ENCODE measurements at places on chromosomes 12 and 14.

DNA sequence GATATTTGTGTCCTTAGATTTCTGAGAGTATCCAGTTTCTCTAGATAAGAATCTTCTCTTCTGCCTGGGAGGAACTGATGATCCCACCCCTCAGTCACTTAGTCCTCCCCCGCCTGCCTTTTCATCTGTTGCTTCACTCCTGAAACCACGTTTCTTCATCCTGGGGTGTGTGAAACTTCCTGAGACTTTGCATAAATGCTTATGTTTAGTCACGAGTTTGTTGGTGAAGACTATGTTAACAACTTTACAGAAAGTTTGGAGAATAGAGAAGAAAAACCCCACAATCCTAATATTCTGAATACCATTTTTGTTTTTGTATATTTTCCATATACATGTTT, 33.2 kb downstream of the MARK3 start:
- DNase-seq = no peak

DNA sequence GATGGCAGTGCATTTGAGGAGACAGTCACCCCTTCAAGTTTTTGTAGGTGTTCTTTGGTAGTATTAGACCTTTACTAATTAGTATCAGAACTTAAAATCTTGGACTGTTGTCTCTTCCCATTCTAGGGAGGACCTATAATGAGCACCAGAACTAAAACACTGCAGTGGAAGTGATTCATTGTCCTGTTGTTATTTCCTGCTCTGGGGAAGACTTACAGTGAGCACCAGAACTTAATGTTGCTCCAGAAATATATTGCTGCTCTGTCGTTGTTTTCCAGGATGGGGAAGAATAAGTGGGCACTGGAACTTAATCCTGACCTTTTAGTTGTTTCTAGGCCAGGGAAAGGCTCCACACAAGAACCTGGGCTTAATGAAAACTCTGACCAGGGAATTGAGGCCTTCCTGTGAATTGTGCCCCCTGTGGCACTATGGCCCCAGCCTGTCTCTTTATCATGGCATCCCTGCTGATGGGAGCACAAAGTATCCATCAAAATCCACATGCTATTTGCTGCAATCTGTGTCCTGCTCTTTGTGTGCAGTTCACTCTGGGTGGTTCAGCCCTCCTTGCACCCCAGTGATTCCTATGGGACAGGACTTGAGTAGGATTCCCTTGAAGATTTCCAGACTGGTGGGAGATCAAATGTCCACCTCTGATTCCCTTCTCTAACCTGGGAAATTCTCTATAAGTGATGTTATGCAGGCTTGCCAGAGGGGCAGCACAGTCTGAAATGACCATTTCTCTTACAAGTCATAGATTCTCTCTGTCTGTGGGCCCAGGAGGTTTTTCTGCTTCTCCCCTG, 175.8 kb downstream of the PAWR start:
- DNase-seq = no peak

DNA sequence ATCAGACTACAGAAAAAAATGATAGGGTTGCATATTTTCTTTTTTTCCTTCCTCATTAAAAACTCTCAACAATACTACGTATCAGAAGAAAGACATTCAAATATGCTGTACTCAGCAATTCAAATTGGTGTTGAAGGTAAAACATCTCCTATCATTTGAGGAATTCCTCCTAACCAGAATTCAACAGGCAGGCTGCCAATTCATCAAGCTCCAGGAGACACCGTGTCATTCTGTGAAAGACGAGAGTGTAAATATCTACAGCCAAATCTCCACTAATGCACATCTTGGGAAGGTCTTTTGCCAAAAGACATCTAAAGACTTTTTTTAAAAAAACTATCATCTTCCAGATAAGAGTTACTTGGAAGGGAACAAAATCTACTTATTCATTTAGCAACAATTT, 26.6 kb downstream of the NT5DC3 start:
- no peak for DNase-seq

DNA sequence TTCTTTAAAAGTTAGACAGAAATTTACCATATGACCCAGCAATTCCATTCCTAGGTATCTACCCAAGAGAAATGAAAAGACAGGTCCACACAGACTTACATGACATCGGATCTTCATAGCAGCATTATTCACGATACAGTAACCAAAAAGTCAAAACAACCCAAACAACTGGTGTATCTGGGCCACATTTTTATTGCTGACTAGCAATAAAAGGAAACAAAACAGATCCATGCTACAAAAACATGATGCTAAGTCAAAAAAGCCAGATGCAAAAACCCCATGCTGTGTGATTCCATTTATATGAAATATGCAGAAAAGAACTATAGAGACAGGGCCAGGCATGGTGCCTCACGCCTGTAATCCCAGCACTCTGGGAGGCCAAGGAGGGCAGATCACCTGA, 12.9 kb downstream of the TMEM120B start:
- no peak for DNase-seq

GRCh38 chr14:90788031-90788430, 28.2 kb downstream of the TTC7B start:
- no peak for DNase-seq

- DNase-seq = no peak
Observed at GRCh38 chr14:66081594-66082376, 404.4 kb upstream of the CCDC196 start.

DNA sequence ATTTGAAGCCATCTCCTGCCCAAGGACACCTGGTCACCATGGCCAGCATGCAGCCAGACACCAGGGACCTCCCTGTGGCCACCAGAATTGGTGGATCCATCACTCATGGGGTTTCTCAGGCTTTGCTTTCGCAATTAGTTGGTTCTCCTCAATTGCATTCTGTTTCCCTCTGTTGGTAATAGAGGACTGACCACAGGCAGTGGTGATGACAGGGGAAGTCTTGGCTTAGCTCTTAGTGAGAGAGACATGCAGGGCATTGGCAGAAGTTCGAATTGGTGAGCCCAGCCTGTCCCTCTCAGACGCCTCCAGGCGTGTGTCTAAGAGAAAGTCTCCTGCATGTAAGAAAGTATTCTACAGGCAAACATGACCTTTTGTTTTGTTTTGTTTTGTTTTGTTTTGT, 21.3 kb downstream of the HCAR2 start:
- no peak for DNase-seq

- no peak for DNase-seq
Observed at GRCh38 chr12:117143008-117143532, 43.9 kb upstream of the TESC start.

GRCh38 chr14:80491131-80491530, 279.8 kb upstream of the DIO2 start:
- DNase-seq = no peak

DNA sequence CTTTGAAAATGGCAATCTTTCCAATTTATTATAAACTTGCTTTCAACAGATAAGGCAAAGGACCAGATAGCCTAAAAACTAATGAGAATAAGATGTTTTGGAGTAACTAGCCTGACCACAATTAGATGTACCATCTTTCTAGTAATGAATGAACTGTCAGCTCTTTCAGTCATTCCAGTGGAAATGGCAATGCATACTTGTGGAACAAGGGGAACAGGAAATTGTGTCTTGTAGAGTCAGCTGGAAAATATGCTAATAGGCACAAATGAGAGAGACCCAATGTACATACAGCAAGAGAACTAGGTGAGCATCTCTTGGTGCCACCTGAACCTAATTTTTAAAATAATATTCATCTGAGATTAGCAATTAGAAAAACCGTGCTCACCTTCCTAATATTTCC, 76.1 kb upstream of the GPHB5 start:
- no peak for DNase-seq

GRCh38 chr14:76715101-76715500, 46.2 kb upstream of the VASH1 start:
- DNase-seq = no peak

DNA sequence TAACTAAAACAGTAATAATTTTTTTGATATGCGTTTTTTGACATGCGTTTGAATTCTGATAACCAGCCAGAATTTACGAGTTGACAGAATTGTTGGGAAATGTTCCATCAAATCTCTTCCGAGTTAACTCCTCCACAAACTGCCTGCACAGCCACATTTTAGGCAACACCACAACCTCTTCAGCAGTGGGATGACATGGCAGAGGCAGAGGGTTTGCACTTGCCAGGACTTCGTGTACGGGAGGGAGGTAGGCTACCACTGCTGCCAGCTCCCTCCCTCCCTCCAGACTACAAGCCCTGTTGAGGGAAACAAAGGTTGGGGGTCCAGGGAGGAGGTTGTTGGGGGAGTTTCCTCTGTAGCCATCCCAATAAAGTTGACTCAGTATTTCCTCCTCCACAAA, 14.5 kb upstream of the ACTR6 start:
- DNase-seq = no peak

DNA sequence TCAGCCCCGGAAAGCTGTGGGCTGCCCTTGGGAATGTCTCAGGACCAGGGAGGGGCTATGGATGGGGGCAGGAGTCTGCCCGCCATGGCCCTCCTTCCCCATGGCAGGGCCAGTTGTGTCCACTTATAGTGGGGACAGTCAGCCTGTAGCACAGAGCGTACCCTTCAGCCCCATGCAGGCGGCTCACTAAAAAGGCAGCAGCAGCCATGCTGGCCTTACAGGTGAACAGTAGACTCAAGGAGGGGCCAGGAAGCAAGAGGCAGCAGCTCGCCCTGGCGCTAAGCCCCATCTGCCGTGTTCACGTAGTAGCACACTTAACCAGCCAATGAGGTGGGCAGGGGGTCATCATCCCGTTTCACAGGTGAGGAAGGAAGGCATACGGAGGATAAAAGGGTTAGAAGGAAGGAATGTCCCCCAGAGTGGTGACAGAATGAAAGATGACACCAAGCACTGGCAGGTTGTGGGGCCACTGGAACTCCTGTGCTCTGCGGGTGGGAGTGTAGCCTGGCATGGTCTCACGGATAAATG, 52.7 kb downstream of the FAM222A start:
- no peak for DNase-seq

DNA sequence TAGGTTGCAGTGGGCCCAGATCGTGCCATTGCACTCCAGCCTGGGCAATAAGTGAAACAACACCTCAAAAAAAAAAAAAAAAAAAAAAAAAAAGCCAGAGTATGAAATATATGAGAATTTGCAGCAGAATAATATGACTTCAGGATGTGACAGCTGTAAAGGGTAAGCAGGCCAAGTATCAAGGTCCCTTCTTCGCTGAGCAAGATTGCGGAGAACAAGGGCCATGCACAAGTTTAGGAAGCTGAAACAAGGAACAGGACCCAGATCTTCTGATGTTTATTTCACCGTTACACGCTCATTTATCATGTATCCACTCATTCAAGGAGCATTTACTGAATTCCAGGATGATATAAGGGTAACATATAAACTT, 659 bp upstream of the FOXJ2 start:
- DNase-seq = no peak

DNA sequence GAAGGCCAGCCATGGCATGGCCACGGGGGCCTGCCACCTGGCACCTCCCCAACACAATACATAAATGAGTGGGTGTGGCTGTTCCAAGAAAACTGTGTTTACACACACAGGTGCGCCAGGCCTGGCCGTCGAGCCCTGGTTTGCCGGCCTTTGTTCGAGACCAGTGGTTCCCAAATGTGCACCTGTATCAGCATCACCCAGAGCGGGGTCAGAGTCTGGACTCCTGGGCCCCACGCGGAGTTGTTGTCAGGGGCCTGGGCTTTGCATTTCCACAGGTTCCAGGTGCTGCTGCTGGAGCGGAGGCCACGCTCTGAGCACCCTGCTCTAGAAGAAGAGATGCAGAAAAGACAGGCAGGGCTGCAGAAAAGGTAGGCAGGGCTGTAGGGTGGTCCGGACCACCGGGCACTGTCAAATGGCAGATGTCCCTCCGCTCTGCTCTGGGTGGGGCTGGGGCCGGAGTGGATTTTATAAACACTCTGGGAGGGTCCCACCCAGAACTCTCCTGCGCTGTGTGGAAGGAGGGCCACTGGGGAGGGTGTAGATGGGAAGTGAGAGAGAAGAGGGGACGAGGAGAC, 4.2 kb upstream of the ASPG start:
- DNase-seq = no peak

DNA sequence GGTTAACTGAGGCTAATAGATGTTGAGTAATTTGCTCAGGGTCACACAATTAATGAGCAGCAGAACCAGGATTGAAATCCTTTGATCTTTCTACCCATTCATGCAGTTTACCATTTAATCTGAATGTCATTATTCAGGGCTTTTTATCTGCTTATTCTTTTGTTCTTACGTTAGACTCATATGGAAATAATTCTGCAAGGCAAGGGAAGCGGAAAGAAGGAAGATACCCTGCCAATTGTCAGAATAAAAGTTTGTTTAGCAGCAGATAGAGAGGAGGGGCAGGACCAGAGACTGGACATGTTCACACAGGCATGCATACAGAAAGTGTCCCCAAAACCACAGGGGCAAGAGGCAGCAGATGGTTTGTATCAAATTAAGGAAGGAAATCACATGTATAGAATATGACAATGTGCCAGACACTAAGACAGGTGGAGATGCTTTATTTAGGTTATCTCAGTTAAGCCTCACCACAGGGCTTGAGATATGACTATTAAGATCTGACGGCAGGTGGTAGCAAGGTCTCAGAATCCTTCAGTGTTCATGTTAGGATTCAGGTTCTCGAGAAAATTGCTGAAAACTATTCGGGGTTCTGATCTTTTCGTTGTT, 29.8 kb downstream of the BRMS1L start:
- DNase-seq = no peak

- no peak for DNase-seq
Observed at GRCh38 chr12:43284486-43285158, 267.4 kb downstream of the ADAMTS20 start.

- DNase-seq = no peak
Observed at GRCh38 chr12:50505675-50506530, 1.1 kb downstream of the DIP2B start.

GRCh38 chr12:114164351-114164750, 198.2 kb upstream of the RBM19 start:
- DNase-seq = no peak

DNA sequence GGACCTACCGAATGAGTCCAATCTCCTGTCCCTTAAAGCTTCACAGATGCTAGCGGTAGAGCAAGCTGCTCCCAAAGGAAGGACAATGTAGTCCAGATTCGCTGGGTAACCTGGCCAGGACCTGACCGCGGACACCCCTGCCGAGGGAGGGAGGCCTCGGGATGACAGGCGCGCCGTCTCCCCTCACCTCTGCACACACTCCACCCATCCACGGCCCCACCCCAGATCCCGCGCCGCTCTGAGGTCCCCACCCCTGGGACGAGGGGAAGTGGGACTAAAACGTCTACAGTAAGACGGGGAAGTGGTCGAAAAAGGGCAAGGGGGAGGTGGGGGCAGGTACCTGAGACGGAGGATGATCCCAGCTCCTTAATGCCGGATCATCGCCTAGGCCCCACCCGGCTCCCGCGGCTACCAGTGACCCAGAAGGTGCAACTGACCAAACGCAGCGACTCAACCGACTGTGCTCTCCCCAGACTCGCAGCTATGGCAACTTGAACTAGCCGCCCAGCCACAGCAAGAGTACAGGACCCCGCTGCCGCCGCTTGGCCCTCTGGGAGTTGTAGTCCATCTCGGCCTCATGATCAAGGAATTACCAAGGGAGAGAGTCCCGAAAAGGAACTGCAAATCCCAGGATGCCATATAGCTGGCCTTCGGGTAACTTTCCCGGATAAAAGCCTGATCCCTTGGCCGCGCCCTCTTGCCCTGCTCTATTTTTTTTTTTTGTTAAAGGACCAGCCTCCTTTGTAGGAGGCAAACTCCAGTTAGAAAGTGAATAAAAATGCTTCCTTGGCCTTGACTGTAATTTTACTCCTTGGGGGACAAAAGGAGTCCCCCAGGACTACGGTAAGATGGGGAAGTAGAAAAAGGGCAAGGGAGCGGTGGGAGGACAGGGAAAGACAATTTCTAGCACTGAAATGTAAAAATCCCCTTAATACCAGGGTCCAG, at the start of gene CEP128:
Gene CEP128, minus strand, starts transcription at position 498 of the 945 bp plus-strand sequence.
- DNase-seq = peak; percentile 92
